ENCODE measurements at places on chromosomes 4 and X.

DNA sequence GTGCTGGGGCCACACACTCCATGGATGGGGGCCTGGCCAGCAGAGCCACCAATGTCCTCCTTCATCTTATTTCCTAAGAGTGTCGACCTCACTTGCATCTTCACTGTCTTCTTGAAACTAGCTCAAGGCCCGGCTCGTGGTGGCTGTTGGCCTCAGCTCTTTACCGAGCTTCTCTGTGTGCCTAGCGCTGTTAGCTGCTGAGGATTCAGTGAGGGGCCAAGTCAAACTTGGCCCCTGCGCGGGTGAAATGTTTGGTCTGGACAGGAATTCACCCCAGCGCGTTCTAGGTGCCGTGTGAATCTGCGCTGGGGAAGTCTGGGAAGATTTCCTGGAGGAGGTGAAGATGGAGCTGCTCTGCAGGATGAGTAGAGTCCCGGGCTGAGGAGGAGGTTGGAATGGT, 8.5 kb downstream of the SORCS2 start:
- no peak for DNase-seq

DNA sequence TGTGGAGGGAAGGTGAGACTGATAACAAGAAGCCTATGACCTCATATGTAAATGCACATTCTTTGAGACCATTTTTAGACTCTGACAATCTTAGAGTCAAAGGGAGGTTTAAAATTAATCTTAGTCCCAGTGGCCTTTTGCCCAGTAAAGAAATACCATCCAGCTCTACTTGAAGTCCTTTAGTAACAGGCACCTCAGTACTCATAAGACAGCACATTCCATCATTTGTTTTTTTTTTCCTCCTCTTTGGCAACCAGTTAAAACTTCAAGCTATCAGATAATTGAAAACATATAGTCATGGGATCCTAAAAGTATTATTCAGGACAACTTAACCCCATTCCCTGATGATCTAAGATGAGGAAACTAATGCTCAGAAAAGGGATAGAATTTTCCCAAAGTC, 4.6 kb downstream of the EDA2R start:
- no peak for DNase-seq

DNA sequence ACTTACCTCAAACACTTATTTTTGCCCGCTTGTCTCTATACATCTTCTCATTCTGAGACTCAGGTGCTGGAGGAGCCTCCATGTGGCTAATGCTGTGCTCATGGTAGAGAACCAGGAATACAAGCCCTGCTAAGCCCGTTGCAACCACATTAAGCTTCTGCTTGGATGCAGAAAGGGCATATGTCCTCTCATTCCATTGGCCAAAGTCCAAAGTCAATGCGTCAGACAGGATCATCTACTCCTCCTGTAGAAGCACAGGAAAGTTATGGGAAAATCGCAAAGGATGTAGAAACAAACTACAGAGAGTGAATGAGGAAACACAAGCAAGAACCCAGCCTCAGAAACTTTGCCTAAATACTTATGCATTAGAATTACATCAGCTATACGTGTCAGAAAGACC, 124.5 kb upstream of the AGA start:
- DNase-seq: no peak

DNA sequence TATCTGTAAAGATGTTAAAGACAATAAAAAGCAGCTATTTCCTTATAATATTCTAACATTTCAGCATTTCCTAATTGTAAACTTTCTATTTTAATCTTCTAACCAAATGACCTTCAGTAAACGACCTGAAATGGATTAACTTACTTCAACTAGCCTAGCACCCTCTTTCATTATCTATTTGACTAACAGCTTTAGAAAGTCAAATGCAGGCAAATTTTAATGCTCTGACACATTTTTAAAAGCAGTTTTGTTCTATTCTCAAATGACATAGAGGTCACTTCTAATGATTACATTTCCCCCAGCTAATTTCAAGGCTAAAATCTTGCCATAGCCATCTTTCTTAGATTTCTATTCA, 41.9 kb downstream of the SLC7A11 start:
- DNase-seq: no peak

- no peak for DNase-seq
Observed at GRCh38 chr4:138112389-138112788, 129.8 kb downstream of the SLC7A11 start.

GRCh38 chrX:40644821-40645358, 2.5 kb downstream of the CXorf38 start:
- no peak for DNase-seq

DNA sequence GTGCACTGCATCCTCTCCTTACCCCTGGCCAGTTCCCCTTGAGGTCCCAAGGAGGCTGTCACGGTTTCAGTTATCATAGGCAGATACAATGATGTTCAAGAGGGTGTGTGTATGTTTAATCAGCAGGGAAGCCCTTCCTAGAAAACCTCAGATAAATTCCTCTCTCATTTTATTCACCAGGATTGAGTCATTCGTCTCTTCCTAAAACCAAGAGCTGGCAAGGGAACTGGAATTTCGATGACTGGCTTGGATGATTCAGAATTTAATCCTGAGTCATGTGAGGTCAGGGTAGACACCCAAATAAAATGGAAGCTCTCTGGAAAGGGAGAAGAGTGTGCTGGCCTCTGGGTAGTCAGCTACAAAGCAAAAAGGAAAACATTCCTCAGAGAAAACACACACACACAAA, 106.2 kb upstream of the RAPGEF2 start:
- no peak for DNase-seq

DNA sequence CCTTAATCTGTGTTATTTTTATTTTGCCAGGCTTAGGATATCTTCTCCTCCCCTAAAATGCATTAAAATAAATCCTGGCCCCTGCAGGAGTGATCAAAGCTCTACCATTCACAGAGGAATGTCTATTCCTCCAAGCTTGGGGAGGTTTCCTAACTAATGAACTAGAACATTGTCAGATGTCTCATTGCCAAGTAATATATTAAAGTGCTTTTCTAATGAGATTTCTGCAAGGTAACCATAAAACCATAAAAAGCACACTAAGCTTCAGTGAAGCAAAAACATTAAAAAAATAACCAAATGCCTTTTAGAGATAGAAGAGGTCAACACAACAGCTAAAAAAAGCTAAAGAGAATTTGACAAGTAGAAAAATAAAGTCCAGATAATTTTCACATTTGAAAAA, 34.8 kb downstream of the IGFBP7 start:
- DNase-seq: no peak

DNA sequence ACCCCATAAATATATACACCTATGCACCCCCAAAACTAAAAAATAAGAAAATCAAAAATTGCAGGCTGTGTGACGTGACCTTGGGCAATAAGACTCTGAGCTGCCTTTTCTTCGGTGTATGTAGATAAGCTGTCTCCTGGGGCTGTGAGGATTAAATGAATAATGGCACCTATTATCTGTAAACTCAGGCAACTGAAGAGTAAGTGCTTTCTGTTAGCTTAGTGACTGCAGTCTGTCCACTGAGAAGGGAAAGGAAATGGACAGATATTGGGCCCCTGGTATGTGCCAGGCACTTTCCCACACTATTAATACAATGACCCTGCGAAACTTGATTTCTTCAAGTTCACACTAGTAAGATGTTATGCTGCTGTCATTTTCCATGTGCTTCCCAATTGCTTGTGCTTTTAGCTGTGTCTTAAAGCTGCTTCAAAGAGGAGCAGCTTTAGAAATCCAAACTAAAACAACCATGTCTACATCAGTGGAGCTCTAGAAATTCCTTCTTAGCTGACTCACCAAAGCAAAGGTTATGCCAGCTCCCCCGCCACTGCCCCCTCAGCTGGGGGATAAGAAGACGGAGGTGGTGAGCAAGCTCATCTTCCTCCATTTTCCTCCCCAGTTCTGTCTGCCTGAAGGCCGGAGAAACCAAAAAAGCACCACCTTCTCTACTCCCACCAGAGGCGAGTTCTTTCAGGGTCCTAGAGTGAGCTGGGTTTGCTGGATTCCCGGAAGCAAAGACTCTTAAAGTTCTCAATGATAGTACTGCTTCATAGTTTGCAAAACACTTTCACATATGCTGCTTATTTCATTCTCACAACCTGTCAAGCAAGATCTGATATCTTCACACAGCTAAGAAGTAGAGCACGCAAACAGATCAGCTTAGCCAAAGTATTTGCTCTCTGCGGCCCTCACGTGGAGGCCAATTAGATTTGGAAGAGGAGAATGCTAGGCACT, 8.8 kb upstream of the DGAT2L6 start:
- DNase-seq: no peak

DNA sequence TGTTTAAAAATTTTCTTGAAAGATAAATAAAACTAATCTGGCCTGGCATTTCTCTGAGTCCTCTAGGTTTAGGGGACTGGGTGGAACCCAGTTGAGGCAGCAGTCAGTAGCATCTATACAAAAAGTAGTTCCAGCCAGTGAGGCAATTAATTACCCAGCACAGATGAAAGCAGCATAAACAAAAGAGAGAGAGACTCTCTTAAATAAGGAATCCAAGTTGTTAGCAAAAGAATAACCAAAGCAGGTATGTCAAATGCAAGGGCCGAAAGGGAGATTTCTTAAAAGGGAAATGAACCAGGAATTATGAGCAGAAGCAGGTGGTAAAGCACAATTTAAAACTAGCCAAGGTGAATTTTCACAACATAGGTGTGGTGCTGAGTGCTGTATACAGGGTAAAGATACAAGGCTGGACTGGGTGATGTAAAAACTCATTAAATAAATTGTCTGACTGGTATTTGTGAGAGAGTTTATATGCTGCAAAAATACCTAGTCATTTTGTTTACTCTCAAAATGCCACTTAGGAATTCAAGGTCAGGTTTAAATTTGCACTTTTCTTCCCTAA, 94.6 kb upstream of the GALNT7 start:
- no peak for DNase-seq

DNA sequence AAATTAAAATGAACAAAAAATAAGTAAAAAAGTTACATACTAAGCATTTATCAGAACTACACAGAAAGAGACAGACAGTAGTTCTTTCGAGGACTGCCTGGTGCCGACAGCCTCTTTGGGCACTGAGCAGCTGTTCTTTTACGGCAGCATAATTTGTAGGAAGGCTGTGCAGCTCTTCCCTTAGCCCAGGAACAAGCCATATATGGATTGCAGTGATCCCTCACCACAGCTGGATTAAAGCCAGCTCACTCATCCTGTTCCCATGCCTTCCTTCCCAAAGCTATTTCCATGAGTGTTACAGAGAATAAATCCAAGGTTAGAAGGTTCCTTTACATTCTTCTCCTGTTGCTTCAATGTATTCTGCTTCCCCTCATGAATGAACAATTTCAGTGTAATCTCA, 71.7 kb downstream of the DDX60L start:
- DNase-seq: no peak

GRCh38 chr4:154354883-154355282, 136.7 kb downstream of the DCHS2 start:
- no peak for DNase-seq

DNA sequence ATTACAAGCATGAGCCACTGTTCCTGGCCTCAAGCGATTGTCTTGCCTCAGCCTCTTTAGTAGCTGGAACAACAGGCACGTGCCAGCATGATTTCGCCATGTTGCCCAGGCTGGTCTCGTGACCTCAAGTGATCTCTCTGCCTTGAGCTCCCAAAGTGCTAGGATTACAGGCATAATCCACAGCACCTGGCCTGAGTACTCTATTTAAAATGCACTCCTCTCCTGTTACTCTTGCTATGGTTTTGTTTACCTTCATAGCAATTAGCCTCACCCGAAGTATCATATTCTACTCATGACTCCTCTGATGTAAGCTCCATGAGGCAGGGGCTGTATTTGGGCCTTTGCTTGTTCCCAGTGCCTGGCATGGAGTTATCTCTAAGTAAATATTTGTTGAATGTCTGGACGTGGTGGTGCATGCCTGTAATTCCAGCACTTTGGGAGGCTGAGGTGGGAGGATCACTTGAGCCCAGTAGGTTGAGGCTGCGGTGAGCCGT, 92.5 kb upstream of the SLC34A2 start:
- DNase-seq: no peak
